ENCODE measurements at places on chromosomes 2 and 18. TPM values are rescaled to one million over a fixed set of nuclear protein-coding genes. Genes with fewer than 3 reads are reported as not detected.

Gene SPDYA
- 0.24 TPM for total RNA-seq

Gene C2orf80
- total RNA-seq: not detected

Gene TFPI
- 56.0 TPM for total RNA-seq

Gene HES6
- 7.8 TPM for total RNA-seq

Gene RND3
- total RNA-seq: 56.9 TPM

Gene ACAA2
- 61.4 TPM for total RNA-seq

Gene TLX2
- total RNA-seq: 0.14 TPM

Gene LYPD6B
- not detected for total RNA-seq

Gene ATP8B1
- total RNA-seq: 9.0 TPM

Gene SERPINB4
- 0.17 TPM for total RNA-seq
